ENCODE measurements at places on chromosomes 3 and 15.
A peak's percentile ranks its signal among the peaks of the same experiment; 100 is the strongest.

GRCh38 chr15:56805466-56806147 lies 72.3 kb upstream of the ZNF280D start:
- no peak for DNase-seq

GRCh38 chr15:25869701-25870100 lies 6.6 kb upstream of the ATP10A start:
- peak; percentile 34 for DNase-seq

DNA sequence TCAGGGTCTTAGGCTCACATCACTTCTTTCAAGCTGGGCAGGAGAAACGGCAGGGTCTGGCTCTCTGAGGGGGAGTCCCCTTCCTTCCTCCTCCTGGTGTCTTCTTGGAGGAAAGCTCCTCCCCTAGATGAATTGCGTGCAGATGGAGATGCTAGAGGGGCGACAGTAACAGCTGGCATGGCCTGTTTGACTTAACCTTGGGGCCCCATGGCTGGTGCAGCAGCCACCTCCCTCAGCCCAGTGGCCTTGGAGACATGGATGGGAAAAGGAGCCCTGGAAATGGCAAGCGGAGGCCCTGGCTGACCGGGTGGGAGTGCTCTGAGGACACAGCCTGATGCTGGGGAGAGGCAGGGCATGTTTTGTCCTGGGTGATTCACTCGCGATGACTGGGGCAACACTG lies 20.2 kb downstream of the PAK6 start:
- DNase-seq: no peak

DNA sequence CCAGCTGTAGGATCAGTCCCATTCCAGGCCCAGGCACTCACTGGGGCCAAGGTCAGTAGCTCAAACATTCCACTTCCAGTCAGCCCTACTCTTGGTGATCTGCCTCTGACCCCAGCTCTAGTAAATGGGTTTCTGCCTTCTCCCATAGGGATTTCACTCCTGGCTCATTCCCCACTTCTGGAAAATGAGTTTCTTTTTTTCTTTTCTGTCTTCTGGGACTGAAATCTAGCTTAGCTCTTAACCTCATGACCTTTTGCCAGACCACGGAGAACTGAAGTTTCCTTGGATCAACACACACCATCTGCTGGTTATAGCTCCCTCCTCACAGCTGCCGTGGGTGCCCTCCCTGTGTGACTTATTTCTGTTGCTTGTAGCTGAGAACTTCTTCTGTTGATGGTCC lies 21.3 kb downstream of the MME start:
- no peak for DNase-seq

- peak; percentile 3 for DNase-seq
Measured at GRCh38 chr3:59940718-59941117, 890.9 kb upstream of the CFAP20DC start.

- DNase-seq: no peak
Measured at GRCh38 chr3:118108769-118109168, 925.9 kb downstream of the IGSF11 start.

GRCh38 chr3:114454551-114455251 lies 160.9 kb downstream of the TIGIT start:
- no peak for DNase-seq

DNA sequence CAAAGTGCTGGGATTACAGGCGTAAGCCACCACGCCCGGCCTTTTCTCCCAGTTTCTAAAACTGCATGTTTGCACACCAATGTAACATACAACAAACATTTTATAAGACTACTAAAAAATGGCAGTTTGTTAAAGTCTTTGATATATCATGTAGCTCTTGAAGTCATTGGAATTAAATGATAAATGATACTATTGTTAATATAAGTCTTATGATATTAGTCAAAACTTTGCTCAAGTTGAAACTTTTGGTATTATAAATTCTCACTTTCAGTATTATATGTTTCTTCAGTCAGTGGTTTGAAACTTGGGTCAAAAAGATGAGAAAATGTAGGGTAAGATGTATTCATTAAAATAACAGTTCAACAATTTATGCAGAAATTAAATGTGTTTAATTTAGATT lies 117.6 kb upstream of the TBL1XR1 start:
- DNase-seq: no peak

DNA sequence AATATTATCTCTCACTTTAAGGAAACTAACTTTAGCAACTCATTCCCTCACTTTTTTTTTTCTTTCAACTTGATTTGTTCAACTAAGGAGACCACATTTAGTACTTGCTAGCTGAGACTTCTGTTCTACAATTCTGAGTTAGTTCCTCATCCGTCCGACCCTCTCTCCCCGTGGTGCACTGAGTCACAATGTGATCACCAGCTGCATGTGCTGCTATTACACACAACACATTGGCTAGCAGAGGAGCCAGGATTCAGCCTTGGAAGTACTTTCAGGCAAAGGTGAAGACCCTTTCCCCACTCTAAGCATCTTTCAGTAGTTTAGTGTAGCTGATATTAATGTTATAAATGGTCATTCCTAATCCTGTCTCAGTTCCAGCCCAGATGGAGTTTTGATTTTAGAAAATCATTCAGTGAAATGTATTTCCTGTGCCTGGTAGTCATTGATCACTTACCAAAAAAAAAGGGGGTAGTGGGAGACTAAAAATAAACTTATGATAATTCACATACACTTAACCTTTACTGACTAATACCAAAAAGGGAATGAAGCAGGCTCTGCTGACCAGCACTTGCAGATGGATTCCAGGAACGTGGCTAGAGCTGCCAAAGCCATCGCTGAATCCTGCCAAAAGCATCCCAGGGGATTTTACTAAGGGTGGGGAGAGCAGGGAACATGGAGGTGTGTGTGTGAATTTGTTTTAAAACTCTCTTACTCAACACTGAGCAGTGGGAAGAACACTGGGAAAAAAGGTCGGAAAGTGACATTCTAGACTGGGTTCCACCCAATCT lies 424.8 kb downstream of the LPP start:
- peak; percentile 92 for DNase-seq

DNA sequence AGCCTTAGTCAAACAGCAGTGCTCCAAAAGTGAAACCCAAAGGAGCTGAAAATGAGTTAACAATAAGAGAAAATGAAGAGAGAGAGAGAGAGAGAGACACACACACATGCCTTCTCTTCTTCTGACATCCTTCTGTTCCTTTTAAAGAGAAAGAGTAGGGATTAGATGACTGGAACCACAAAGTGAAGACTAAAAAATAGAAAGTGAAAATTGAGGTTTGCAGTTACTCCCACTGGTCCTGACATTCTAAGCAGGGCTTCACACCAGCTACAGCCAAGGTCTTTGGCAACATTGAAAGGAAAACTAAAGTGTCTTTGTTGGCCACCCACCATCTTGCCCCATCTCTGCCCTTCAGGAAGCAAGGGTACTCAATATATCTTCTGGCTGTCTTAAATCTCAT lies 59.2 kb downstream of the USP50 start:
- no peak for DNase-seq

DNA sequence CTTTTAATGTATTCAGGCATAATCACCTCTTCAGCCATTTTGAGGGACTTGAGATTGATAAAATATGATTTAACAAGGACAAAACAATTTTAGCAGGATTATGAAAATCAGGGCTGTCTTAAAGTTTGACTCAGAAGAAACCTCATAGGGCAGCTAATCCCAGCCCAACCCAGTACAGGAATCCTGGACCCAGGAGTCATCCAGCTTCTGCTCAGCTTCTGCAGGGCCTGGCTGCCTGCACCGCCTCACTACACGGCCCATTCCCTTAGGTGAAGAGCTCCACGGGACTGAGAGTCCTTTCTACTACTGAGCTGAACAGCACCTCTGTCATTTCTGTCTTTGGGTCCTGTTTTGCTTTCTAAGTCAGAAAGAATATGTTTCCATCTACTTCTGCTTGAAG lies 37.5 kb downstream of the ARHGAP31 start:
- DNase-seq: no peak

DNA sequence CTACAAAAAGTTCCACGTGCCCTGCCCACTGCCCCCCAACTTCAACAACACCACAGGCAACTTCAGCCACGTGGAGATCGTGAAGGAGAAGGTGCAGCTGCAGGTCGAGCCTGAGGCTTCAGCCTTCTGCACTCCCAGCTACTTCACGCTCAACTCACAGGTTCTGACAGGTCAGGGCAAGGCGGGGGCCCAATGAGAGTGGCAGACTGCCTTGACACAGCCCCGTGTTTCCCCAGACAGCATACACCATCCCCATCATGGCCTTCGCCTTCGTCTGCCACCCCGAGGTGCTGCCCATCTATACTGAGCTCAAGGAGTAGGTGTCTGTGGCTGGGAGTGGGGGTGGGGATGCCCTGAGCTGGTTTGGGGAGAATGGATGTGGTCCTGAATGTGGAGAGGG lies 12.6 kb downstream of the SLC38A3 start:
- DNase-seq: no peak
